ENCODE measurements at places on chromosomes 6 and 20. TPM values are rescaled to one million over a fixed set of nuclear protein-coding genes. Genes with fewer than 3 reads are reported as not detected.
A peak's percentile ranks its signal among the peaks of the same experiment; 100 is the strongest.

- H3K36me3 ChIP-seq, result no peaks in the 10 kb centered on the region
- no peaks in the 10 kb centered on the region for H3K27me3 ChIP-seq
- no peak overlapping the region for H3K27ac ChIP-seq
- peaks cover 3% of the 10 kb centered on the region for H3K4me1 ChIP-seq
Observed at GRCh38 chr20:57598060-57598459, 22.2 kb downstream of the ZBP1 start.

- no peak for DNase-seq
- H3K4me3 ChIP-seq, result no peak overlapping the region
- H3K27ac ChIP-seq, result no peak overlapping the region
- no peaks in the 10 kb centered on the region for H3K36me3 ChIP-seq
Observed at GRCh38 chr6:80547827-80548226, 441.4 kb downstream of the BCKDHB start.

GRCh38 chr20:31605031-31605901, at the start of gene ID1:
ID1 (plus strand) TSS chr20:31605289; CDS start chr20:31605388, 99 bp downstream.
- no peaks in the 10 kb centered on the region for H3K36me3 ChIP-seq
- H3K4me3 ChIP-seq, result peak within 1 kb of the TSS; percentile 86
- DNase-seq, result peak; percentile 85
- peaks cover 29% of the 10 kb centered on the region for H3K4me1 ChIP-seq
- peaks cover 5% of the 10 kb centered on the region for H3K27me3 ChIP-seq

Gene TMEM151B
- not detected for polyA plus RNA-seq

DNA sequence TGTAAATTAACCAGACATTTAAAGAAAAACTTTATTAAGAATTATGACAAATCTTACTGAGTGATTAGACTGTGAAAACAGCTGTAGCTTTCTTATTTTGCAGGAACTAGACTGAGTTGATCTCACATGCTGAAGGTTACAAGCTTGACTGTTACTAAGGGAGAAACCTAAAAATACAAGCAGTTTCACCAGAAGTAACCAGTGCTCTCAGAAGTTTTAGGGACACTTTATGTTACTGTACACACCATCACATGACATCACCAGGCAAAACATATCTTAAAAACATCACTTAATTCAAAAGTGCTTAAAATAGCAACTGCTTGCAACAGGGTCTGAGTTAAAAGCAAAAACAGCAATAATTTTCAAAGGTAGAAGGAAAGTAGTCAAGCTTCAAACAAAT, 5.4 kb downstream of the FBXO30 start:
- peaks cover 4% of the 10 kb centered on the region for H3K36me3 ChIP-seq
- H3K4me3 ChIP-seq, result no peak overlapping the region
- no peak for DNase-seq
- peaks cover 43% of the 10 kb centered on the region for H3K4me1 ChIP-seq

DNA sequence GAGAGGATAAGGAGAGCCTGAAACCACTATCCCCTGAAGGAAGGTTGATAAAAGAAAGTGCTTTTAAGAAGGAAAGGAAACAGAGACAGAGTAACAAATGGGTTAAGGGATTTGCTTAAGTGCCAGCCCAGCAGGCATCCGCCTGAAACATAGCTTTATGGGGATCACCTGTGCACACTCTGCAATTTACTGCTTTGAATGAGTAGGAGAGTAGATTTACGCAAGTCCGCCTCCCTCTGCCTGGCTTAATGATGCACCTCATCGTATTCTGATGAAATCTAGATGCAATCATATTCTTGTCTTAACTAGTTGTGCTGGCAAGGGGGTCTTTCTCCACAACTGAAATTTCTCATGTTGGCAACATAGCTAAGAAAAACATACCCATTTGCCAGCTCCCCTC, 101.1 kb upstream of the ID4 start:
- no peaks in the 10 kb centered on the region for H3K4me1 ChIP-seq
- H3K27ac ChIP-seq, result no peak overlapping the region
- H3K36me3 ChIP-seq, result no peaks in the 10 kb centered on the region
- H3K27me3 ChIP-seq, result no peaks in the 10 kb centered on the region

DNA sequence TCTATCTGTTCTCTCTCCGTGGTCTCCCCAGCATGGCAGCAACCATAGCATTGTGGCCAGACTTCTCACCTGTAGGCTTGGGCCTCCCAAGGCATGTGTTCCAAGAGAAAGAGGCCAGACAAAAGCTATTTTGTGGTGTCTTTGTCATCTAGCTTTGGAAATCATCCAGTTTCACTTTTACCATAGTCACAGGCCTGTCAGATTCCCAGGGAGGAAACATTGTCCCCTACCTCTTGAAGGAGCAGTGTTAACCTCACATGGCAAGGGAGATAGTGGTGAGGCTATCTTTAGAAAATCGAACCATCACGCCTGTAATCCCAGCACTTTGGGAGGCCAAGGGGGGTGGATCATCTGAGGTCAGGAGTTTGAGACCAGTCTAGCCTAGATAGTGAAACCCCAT, 42.3 kb upstream of the RALGAPA2 start:
- H3K36me3 ChIP-seq, result no peaks in the 10 kb centered on the region
- DNase-seq, result no peak
- no peaks in the 10 kb centered on the region for H3K4me1 ChIP-seq
- H3K27ac ChIP-seq, result no peak overlapping the region

DNA sequence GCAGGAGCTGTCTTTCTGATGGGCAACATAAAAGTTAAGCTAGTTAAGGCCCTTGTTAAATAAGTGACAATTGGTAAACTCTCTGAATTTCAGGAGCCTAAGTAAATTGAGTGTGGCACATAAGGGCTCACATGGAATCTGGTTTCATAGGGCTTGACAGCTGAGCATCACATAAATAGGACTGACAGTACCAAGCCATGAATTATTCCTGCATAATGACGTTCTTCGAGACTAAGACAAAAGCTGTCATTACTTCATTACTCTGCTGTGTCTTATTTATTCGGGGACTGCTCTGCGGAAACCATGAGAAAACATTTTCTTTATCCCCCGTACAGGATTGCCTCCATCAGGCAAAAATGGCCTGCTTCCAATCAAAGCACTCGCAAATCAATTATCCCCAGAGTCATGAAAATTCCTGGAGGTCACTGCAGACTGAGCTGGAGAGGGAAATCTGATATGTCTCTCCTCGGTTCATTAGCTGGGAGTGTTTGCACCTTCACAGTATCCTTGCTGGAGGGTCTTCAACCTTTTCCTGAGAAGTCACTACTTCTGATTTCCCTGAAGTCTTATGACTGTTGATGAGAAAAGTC, 311.4 kb downstream of the CDH26 start:
- H3K27ac ChIP-seq, result no peak overlapping the region
- H3K36me3 ChIP-seq, result no peaks in the 10 kb centered on the region
- no peaks in the 10 kb centered on the region for H3K27me3 ChIP-seq
- no peak overlapping the region for H3K4me3 ChIP-seq

Gene HLA-DQB1
- 11.1 TPM for polyA plus RNA-seq
